CD4-positive, alpha-beta T cell treated with Interleukin-21 for 1 hour (primary cell): ENCODE measurements at places on chromosomes 13 and 19.

GRCh38 chr13:70814684-70815083, 706.4 kb upstream of the KLHL1 start:
- DNase-seq = no peak

DNA sequence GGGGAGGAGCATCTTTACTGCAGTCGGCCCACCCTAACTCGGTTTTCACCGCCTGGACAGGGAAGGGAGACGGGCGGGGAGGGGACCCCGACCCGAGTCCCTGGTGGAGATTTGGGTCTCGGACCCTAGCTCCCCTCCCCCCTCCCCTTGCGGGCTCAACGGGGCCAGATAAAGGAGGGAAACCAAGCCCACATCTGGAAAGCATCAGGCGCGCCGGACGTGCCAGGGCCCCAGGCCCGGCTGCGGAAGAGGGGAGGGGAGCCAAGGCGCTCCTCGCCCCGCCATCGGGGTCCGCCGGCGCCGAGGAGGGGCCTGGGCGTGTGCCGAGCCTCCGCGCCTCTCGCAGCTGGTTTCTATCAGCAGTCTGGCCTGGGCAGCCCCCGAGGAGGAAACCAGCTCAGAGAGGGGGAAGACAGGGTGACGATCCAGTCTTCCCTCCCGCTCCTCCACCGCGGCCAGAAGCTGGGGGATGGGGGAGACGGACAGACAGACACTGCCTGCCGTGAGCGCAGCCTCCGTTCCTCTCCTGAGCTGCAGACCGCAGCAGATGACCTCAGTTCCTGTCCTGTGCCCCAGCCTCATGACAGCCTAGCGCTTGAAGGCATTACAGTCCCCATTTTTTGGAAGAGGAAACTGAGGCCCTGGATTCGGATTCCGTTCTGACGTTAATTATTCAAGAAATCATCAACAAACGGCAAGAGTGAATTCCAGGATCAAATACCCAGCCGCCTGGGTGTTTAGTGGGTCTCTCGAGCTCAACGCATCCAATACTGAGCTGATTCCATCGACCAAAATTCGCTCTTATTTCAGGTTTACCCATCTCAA, 3.6 kb upstream of the GNG8 start:
- DNase-seq = peak; percentile 32

DNA sequence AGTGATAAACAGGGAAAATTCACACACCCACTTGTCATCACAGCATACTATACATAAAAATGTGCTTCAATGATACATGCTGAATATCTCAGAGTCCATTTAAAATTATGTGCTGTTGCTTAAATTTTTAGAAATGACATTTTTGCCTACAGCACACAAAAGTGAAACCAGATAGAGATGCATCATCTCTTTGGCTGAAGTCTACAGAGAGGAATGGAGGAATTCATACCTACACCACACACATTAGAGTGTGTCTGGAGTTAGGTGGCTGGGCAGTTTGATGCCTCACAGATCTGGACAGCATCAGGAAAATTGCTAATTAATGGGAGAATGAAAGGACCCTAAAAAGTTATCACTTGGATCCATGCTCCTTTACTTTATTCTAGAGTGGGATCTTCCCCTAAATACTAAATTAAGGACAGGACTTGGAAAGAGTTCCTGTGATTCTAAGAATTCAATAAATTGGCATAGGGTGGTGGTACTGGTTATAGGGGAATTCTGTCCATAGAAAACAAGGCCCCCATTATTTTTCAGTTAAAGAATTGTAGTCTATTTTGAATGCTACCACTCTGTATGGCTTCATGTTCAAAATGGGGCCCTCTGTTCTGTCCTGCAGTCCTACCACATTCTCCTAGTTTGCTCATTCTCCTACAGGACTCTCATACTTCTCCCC, 41.3 kb downstream of the RCBTB2 start:
- peak; percentile 33 for DNase-seq

DNA sequence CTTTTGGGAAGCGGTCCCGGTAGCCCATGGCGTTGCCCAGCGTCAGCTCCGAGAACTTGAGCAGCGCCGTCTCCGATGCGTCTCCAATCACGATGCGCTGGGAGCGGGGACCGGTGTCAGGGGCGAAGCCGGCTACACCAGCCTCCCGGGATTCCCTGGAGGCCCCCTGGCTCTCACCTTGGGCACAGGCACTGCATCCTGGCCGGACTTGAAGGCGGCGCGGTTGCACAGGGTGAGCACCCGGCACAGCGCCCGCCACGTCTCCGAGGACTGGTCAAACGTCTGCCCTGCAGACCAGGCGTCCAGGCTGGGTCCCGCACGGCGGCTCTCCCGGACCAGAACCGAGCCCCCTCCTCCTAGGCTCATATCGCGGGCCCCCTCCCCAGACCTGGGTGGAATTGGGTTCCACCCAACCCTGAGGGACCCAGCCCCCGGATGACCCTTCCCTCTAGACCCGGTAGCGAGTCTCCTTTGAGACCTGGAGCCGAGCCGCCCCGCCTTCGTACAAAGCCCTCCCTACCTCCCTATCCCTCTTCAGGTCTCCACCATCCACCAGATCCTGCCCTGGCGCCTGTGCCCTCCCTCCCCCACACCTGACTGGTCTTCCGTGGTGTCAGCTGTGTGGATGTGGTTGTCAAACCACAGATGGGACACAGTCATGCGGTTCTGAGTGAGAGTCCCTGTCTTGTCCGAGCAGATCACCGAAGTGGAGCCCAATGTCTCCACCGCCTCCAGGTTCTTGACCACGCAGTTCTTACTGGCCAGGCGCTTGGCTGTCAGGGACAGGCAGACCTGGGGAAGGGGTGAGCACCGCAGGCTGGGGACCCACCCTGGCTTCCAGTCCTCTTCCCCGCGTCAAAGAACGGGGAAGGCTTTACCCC, 4.8 kb downstream of the ATP4A start:
- DNase-seq = no peak

- no peak for DNase-seq
These were observed 744 bp upstream of the ZNF584 start for GRCh38 chr19:58407658-58408151.

- no peak for DNase-seq
These were observed 99.0 kb downstream of the ARHGEF7 start for GRCh38 chr13:111213964-111214726.

- DNase-seq = no peak
These were observed 35.0 kb upstream of the TNFSF11 start for GRCh38 chr13:42538996-42539395.

DNA sequence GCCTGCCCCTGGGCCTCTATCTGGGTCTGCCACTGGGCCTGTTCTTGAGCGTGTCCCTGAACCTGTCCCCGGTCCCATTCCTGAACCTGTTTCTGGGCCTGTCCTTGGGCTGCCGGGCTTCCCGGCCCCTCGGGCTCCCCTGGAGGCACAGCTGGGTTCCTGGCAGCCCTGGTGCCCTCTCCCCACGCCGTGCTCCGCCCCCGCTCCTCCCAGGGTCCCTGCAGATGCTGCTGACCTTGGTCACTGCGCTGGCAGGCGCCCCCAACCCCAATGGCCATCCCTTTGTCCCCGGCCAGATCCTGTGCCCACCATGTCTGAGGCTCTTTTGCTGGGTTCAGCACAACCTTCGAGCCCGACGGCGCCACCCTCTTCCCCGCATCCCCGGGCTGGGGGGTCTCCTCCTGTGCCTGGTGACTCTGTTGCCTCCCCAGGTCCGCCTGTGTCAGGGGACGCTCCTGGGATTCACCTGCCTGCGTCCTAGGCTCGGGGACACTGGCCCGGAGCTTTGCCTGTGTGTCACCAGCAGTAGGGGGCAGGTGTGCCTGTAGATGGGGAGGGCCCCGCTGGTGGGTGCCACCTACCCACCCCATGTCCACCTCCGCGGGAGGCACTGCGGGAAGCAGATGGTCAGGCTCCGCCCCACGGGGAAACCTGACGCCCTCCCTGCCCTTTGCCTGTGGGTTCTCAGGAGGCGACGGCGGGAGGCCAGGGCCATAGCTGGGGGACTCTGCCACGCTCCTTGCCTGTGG, 41.0 kb upstream of the GRTP1 start:
- no peak for DNase-seq

DNA sequence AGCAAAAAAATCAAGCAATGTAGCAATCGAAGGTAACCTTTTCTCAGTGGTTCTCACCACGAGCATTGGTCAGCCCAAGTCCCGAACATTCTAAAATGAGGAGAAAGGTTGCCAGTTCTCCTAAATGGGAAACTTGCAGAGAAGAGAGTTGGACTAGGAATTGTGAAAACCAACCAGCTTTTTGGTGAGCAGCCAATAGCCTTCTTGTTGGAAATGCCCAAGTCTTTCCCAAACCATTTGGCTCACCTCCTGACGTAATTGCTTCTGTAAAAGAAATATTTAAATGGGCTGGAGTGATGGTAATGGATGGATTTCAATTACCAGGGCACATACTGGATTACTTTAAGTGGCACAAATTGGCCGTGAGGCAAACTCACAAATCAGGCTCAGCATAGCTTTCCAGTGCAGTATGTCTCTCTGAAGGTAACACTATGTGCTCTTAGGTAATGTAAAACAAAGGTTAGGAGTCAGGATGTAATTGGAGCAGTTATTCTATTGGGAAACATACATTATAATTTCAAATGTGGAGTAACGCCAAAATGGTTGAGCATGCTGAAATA, 423.2 kb downstream of the KLF5 start:
- no peak for DNase-seq

- no peak for DNase-seq
These were observed 6.2 kb upstream of the PGLS start for GRCh38 chr19:17505223-17505622.

DNA sequence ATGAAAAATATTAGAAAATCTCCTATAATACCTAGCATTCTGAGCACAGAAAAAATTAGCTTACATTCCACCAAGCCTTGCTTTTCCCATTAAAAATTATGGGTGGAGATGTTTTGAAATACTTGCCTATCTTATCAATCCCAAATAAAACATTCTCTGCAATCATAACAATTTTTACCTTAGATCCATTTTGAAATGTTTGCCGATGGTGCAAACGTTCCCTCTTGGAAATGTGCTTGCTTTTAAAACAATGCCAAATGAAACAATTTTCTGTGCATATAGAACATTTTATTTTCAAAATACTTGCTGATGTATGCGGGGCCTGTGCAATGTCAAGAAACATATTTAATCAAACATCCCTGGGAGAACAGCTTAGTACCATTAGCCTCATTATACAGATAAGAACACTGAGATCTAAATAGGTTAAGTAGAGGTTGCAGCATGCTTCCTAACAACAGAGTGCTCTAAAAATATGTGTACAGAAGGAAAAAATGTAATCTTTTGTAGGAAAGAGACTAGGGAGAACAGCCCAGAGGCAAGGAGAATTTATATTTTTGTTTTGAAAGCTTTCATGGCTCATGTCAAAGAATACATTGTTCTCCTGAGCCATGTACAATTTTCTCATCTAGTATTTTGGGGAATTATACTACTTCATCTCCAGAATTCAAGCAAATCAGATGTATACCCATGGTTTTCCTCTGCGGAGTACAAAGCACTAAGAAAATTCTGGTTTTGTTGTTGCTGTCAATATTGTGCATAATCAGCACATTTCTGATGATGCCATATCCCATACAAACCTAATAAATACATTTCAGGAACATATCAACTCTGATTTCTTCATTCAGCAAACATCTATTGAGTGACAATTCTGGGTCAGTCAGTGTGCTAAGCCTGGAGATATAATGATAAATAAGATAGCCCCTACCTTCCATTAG, 25.9 kb upstream of the FNDC3A start:
- no peak for DNase-seq

DNA sequence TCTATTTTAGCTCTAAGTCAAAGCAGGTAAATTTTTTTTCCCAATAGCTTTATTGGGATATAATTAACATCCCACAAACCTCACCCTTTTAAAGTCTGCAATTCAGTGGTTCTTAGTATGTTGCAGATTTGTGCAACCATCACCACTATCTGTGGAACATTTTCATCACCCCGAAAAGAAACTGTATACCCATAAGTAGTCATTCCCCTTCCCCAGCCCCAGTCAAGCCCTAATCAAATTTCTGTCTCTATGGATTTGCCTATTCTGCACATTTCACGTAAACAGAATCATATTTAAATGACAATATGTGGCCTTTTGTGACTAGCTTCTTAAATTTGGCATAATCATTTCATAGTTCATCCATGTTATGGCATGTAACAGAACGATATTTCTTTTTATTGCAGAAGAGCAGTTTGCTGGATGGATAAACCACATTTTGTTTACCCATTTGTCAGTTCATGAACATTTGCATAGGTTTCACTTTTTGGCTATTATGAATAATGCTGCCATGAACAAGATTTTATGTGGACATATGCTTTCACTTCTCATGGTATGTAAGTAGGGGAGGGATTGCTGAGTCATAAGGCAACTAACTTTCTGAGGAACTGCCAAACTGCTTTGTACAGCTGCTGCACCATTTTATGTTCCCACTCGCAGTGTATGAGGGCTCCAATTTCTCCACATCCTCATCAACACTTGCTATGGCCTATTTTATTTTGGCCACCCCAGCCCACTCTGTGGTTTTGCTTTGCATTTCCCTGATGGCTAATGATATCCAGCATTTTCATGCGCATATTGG, 10.9 kb downstream of the SLC46A3 start:
- peak; percentile 16 for DNase-seq

DNA sequence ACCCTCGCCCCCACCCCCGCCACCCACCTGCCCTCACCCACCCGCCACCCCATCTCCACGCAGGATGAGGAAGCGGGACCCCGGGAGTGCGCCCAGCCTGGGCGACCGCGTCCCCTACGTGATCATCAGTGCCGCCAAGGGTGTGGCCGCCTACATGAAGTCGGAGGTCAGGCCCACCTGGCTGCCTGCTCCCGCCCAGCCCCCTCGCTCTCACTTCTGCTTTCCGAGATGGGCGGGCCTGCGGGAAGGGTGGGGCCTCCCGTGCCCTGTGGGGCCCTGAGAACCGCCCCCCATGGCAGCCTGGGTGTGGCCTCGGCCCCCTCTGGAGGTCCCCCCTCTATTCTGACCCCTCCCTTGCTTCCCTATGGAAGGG, 3.1 kb upstream of the SPIB start:
- DNase-seq = peak; percentile 22

- DNase-seq = no peak
These were observed 156.4 kb upstream of the RNF113B start for GRCh38 chr13:98333486-98333885.

GRCh38 chr19:18439025-18439909, 1.3 kb upstream of the ISYNA1 start:
- DNase-seq = no peak

- no peak for DNase-seq
These were observed 7.0 kb upstream of the TLE6 start for GRCh38 chr19:2970201-2970835.

DNA sequence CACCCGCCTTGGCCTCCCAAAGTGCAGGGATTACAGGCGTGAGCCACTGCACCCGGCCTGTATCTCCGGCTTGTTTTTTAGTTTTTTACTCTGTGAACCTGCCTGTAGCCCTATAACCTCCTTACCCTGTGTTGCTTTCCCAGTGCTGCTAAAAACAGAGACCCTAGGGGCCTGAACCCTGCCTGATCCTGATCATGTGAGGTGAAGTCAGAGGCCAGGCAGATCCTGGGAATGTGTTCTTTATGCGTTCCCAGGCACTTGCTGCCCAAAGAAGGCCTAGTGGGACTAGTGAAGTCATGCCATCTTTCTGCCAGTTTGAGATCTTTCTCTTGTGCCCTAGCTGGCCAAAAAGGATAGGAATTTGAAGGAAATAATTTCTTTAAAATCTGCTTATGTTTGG, 4.6 kb downstream of the UBA2 start:
- DNase-seq = no peak
